ENCODE measurements at places on chromosomes 11 and 22. TPM values are rescaled to one million over a fixed set of nuclear protein-coding genes. Genes with fewer than 3 reads are reported as not detected.

Gene ALDH3B1
- total RNA-seq: 4.7 TPM

Gene ARHGAP42
- 12.7 TPM for total RNA-seq

Gene CBY1
- 41.0 TPM for total RNA-seq

Gene CD248
- total RNA-seq: 68.7 TPM

Gene KIAA0930
- 64.7 TPM for total RNA-seq

Gene SLC22A6
- not detected for total RNA-seq

Gene MUC5AC
- not detected for total RNA-seq

Gene SGSM1
- total RNA-seq: not detected

Gene RANGAP1
- 49.0 TPM for total RNA-seq

Gene MS4A7
- not detected for total RNA-seq

Gene PHF21B
- 0.54 TPM for total RNA-seq

DNA sequence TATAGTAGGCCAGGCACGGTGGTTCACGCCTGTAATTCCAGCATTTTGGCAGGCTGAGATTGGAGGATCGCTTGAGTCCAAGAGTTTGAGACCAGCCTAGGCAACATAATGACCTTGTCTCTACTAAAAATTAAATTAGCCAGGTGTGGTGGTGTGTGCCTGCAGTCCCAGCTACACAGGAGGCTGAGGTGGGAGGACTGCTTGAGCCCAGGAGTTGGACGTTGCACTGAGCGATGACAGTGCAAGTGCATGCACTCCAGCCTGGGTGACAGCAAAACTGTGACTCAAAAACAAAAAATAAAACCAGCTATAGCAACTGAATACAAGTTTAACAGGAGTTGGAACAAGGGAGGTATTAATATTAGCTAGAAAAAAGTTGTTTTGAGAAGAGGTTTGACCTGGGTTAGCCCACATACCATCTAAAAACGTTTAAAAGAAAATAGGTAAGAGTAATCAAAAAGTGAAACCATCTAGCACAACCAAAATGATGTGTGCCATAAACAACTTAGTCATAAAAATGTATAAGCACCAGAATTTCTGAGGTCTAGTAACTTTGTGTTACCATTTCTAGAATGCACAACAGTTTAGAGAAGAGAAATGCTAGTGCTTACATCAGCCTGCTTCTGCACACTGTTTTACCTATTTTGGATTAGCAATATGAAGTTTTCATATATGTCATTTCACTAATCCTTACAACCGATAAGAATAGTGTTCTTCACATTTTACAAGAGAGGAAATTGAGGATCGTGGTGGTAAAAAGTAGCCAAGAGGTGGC, 26.5 kb downstream of the NARS2 start:
- no peak for DNase-seq

DNA sequence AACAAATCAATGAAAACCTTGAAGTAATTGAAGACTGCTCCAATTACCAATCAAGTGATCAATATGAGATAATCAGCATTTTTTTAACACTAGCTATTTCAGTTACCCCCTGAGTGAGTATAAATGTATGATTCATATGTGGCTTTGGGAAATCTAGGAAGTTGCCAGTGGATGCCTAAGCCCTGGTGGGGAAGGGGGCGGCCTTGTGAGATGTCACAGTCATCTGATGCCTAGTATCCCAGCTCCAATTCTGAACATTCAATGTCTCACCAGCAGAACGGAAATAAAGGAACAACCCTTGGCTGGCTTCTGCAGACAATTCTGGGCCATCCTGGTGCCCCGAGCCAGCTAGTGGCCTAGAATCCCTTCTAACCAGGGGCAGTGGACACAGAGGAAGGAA, 58.5 kb upstream of the TIMP3 start:
- DNase-seq: no peak

- DNase-seq: no peak
Measured at GRCh38 chr11:69186316-69187260, 30.9 kb downstream of the SMIM38 start.

GRCh38 chr22:22352371-22352999, 107.9 kb downstream of the VPREB1 start:
- DNase-seq: no peak

DNA sequence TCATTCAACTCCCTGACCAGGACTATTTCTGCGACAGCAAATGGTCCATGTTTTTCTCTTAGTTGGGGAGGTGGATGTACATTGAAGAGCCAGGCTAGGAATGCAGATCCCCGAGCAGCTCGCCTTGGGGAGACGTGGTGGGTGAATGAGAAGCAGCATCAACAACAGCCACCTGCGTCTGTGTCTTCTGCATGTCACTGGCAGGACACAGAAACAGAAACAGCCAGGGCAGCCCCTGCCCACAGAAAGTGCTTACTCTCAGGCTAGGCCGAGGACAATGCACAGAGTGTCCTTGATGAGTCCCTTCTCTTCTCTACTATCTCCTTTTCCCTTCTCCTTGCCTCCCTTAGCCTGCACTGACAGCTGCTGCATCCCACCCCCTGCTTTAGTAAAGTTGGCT, 541.9 kb upstream of the CADM1 start:
- DNase-seq: peak; percentile 57

GRCh38 chr11:112727341-112727841, 233.8 kb upstream of the NCAM1 start:
- DNase-seq: peak; percentile 60

GRCh38 chr11:99567334-99567956, 546.7 kb downstream of the CNTN5 start:
- no peak for DNase-seq

GRCh38 chr22:21918466-21919185, 34.0 kb downstream of the PPM1F start:
- no peak for DNase-seq

DNA sequence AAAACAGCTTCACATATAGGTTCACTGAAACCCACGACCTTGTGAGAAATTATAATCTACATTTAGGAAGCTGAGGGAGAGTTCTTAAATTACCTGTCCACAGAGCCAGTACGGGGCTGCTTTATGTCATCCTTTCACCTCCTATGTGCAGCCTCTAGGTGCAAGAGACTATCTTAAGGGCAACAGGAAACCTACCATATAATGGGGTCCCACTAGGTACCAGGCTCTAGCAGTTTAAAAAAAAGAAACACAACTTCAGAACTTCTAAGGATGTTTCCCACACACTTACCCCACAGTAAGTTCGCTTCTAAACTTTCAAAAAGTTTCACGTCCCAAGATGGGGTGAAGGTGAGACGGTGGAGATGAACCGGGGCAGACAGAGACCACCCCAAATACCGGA, 573 bp downstream of the STK33 start:
- no peak for DNase-seq

- DNase-seq: peak; percentile 66
Measured at GRCh38 chr22:47622541-47622940, 860.1 kb downstream of the TBC1D22A start.

- peak; percentile 73 for DNase-seq
Measured at GRCh38 chr22:38416621-38417251, 38.3 kb downstream of the KCNJ4 start.

DNA sequence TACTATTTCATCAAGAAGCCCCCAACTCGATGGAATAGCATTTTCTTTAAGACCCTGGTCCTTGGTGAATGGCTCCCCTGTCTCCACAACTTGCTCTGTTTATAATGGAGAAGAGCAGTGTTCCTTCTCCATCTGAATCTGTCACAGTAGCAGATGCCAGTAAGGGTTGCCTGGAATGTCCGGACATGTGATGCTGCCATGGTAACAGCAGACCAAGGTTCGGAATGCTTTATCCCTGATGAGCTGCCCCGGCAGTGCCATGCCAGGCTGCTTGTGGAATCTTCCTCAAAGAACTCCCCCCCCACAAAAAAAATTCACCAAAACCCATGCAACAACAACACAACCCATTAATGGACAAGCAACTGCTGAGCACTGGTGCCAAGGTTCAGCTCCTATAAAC, 72.5 kb downstream of the KCNC1 start:
- no peak for DNase-seq

DNA sequence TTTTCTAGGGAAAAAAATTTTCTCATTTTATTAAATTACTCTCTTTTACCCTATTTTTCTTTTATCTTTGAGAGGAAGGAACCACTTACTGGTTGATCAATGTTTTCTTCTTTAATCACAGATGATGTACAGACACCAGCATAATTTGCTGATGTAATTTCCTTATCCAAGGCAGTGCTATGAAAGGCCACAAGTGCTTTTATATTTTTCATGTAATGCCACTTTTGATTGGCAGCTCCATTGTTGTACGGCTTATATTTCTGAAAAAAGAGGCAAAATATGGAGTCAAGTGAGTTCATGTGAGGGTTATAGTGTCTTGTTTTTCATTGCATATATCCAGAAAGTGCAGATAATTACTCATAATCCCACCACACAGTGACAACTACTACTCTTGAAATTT, 322.7 kb upstream of the MPPED2 start:
- DNase-seq: no peak

DNA sequence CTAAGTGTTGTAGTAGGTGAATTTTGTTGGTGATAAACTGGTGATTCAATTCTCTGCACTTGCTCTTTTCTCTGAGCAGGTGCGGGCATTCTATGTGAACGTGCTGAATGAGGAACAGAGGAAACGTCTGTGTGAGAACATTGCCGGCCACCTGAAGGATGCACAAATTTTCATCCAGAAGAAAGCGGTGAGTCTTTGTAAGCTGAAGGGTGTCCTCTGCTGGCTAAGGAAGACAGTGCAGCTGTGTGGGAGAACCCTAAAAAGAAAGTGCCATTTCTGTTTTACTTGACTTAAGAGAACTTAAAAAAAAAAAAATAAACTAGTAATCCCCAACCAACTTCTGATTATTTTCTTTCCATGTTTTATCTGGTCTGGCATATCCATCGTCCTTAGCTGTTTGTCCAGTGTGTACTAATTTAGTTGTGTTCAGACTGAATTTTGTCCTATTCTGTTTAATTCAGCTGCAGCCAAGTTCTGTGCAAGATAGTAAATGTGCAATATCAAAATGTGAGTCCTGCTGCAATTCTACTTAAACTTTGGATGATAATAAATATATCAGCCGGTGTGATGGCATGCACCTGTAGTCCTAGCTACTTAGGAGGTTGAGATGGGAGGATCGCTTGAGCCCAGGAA, 29.6 kb downstream of the CAT start:
- DNase-seq: no peak

DNA sequence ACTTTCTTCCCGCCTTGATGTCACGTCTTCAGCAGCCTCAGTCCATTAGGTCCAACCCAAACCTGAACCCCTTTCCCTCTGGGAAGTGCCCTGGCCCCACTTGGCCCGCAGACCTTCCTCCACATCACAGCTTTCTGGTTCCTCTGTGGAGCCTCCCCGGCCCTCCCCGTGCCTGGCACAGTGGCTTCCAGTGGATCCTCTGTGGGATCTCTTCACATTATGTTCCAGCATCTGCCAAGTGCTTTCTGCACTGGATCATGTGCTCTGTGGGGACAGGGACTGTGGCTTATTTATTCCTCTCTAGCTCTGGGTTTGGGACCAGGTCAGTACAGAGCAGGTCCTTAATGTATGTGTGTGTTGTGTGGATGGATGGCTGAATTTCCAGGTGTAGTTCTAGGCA, 30.9 kb downstream of the POLR3H start:
- no peak for DNase-seq

- DNase-seq: no peak
Measured at GRCh38 chr11:107337917-107338316, 119.7 kb downstream of the CWF19L2 start.

DNA sequence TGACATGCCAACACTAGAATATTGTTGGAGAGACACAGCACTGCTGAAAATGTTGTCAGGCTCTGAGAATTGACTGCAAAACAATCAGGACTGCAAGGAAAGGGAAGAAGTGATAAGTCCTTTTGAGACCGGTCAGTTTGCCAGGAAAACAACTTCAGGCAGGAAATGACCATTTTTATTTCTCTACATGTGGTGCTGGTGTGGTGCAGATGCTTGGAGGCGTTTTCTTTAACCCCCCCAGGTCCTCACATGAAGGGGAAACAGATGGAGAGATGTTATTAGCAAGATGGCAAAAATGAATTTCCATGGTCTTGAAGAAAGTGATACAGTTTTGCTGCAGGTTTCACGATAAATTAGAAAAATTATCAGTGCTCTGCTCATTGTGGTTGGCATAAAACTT, 5.7 kb downstream of the AP2A2 start:
- DNase-seq: no peak

GRCh38 chr11:75900848-75901247, 85.8 kb downstream of the UVRAG start:
- no peak for DNase-seq

DNA sequence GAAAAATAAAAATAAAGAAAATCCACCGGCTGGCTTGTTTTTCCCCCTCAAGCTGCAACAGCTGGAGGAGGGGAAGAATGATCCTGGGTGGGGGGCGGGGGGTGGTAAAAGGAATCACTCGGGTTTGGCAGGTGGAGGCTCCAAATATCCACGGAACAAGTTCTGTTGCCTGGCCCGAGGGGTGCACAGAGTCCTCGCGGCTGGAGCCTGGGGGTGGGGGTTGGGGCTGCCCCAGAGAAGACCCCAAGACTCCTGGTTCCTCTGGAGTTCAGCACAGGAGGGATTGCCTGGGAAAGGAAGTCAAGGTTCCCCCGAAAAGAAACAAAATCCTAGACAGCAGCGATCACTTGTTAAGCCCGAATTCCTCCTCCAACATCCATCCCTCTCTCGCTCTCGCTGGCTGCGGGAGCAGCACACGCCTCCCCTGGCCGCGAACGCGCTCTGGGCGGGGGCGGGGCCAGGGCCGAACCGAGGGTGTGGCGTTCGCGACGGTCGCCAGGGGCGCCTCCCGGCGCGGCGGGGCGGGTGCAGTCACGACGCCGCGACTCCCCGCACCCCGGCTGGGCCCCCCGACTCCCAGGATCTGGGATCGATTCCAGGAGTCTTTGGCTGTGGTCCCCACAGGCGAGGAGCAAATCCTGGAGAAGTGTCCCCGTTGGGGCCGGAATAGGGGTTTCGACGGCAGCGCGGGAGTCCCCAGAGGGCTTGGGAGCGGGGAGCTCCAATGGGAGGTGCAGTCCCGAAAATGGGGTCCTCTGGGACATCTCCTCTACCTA, at the start of gene KCNA4:
Gene KCNA4, minus strand, starts transcription at position 443 of the 776 bp plus-strand sequence. CDS start 4,352 bp downstream, outside the sequence.
- no peak for DNase-seq

DNA sequence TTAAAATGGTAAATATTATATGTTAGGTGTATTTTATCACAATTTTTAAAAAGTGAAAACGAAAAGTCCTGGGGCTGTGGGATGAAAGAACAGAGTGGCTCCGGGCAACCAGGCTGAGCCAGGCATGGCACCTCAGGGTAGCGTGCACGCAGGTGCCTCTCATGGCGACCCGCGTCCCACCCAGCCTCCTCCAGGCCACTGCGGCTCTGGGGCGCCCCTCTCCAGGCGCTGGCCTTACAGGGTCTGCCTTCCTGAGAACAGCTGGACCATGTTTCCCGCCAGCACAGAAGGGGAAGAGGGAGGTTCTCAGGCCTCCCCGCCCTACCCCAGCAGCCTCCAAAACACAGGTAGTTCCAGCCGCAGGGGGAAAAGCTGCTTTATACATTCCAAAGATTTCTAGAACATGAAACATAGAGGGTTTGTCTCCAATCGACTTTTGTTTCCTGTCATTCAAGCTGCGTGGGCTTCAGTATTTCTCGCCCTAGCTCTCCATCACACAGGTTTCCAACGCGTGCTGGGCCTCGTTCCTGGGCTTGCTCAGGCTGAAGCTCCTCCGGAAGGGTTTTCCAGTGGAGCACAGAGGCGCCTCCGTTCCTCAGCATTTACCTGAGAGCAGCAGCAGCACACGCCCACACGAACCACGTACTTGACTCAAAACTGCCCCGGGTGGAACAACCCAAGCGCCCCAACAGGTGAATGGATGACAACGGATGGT, 10.5 kb downstream of the EHD1 start:
- DNase-seq: no peak

- peak; percentile 82 for DNase-seq
Measured at GRCh38 chr22:22753526-22754267, 109.3 kb downstream of the GGTLC2 start.
